Activated T-cell treated with anti-CD3 and anti-CD28 coated beads for 24 hours (primary cell): ENCODE measurements at places on chromosomes 2 and 18.

- no peak for DNase-seq
Observed at GRCh38 chr2:238264072-238264460, 24.2 kb upstream of the HES6 start.

GRCh38 chr2:109535217-109535946, 78.4 kb downstream of the SEPTIN10 start:
- no peak for DNase-seq

DNA sequence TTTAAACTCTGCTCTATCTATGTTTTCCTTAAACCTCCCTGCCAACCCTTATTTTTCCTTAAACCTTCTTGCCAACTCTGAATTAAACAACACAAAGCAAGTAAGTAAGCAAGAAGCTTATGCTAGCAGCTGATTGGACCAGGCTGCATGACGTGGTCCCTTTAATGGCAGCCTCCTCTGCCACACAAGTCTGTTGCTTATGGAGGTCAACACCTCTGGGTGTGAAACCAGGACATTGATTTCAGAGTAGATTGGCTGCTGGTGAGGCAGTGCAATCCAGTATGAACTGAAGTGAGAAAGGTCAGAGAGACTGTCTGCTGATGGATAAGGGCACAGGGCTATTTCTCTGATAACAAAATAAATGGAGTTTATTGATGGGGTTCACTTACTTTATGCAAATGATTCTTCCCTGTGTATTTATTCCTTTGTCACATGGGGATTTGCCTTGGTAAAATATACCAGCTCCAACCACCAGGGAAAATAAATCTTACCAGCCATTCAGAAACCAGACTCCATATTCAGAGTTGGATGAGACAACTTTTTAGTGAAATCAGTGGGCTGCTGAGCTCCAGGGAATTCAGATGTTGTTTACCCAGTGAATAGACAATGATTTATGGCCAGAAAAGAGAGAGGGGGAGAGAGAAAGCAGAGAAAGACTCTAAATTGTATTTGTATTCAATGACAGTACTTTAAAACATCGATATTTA, 112.2 kb upstream of the NCKAP5 start:
- no peak for DNase-seq

DNA sequence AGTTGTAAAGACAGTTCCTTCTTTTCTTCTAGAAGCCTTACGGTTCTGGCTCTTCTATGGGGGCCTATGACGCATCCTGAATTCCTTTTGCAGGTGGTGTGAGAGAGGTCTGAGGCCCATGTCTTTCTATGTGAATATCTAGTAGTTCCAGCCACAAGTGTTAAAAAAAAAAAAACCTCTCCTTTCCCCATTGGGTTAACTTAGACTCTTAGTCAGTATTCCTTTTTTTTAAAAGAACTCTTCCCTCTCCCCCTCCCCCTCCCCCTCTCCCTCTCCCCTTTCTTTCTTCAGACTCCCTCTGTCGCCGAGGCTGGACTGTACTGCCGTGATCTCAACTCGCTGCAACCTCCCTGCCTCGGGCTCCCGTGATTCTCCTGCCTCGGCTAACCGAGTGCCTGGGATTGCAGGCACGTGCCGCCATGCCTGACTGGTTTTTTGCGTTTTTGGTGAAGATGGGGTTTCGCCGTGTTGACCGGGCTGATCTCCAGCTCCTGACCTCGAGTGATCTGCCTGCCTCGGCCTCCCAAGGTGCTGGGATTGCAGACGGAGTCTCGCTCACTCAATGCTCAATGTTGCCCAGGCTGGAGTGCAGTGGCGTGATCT, 11.4 kb upstream of the CIDEA start:
- DNase-seq = no peak

DNA sequence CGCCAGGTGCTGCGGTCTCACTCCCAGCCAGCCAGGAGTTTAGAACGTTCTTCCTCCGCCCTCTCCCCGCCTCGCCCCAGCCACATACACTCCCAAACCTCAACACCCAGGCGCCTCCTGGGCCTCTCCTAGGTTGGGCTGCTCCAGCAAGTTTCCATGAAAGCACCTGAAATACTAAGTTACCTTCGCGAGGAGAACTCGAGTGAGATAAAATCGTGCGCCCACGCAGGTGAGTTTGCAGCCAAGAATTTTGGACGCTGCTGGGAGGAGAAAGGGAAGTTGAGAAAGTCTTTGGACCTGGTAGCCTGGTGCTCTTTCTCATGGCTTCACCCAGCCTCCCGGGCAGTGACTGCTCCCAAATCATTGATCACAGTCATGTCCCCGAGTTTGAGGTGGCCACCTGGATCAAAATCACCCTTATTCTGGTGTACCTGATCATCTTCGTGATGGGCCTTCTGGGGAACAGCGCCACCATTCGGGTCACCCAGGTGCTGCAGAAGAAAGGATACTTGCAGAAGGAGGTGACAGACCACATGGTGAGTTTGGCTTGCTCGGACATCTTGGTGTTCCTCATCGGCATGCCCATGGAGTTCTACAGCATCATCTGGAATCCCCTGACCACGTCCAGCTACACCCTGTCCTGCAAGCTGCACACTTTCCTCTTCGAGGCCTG, at the start of gene GPR39:
GPR39 (plus strand) TSS at position 83 of the 673 bp plus-strand sequence.
- DNase-seq = no peak

- no peak for DNase-seq
Observed at GRCh38 chr2:149537092-149537726, 50.4 kb downstream of the MMADHC start.

DNA sequence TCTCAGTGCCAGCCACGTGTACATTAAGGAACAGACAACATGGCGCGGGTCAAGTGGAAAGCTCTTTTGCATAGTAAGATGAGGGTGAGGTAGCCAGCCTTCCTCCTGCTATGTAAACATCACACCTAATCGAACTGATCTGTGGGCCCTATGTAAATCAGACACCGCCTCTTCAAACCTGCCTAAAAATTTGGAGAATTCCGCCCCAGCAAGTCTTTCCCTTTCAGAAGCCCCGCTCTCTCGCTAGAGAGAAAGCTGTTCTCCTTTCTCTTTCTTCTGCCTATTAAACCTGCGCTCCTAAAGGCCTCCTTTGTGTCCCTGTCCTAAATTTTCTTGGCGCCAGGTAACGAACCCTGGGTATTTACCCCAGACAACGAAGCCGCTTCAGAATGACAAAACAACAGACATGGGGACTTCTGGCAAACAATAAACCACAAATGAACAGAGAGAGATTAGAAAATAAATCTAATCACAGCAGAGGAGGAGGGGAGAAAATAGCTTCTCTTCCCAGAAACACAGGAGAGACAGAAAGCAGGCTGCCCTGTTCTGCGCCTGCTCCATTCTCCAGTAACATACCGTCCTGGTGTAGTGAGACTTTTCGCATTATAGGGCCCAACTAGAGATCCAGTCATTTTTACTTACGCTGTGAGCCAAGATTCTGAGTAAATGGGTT, 31.9 kb upstream of the CYP1B1 start:
- no peak for DNase-seq
